ENCODE measurements at places on chromosomes 5 and 9. TPM values are rescaled to one million over a fixed set of nuclear protein-coding genes. Genes with fewer than 3 reads are reported as not detected.

The RASEF gene
- total RNA-seq = 26.7 TPM

The SOHLH1 gene
- not detected for total RNA-seq

The CDX1 gene
- total RNA-seq = 0.52 TPM

The BTNL3 gene
- total RNA-seq = not detected

The ADCY2 gene
- 0.34 TPM for total RNA-seq

- no peak overlapping the region for H3K27ac ChIP-seq
- DNase-seq = peak; percentile 40
- H3K36me3 ChIP-seq = no peaks in the 10 kb centered on the region
- H3K4me3 ChIP-seq = no peak overlapping the region
- no peaks in the 10 kb centered on the region for H3K4me1 ChIP-seq
Measured at GRCh38 chr5:160685695-160686094, 166.3 kb downstream of the ATP10B start.

DNA sequence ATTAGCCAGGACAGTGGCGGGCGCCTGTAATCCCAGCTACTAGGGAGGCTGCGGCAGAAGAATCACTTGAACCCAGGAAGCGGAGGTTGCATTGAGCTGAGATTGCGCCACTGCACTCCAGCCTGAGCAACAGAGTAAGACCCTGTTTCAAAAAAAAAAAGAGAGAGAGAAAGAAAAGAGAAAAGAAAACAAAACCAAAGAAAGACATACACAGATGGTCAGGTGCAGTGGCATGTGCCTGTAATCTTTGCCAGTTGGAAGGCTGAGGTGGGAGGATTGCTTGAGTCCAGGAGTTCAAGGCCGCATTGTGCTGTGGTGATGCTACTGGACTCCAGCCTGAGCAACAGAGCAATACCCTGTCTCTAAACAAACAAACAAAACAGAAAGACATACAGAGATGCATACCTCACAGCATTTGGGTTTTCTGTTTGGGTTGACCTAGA lies 10.0 kb upstream of the PSAT1 start:
- H3K27ac ChIP-seq = no peak overlapping the region
- peaks cover 5% of the 10 kb centered on the region for H3K27me3 ChIP-seq
- no peak overlapping the region for H3K4me3 ChIP-seq
- no peaks in the 10 kb centered on the region for H3K4me1 ChIP-seq
- no peaks in the 10 kb centered on the region for H3K36me3 ChIP-seq
- no peak for DNase-seq

DNA sequence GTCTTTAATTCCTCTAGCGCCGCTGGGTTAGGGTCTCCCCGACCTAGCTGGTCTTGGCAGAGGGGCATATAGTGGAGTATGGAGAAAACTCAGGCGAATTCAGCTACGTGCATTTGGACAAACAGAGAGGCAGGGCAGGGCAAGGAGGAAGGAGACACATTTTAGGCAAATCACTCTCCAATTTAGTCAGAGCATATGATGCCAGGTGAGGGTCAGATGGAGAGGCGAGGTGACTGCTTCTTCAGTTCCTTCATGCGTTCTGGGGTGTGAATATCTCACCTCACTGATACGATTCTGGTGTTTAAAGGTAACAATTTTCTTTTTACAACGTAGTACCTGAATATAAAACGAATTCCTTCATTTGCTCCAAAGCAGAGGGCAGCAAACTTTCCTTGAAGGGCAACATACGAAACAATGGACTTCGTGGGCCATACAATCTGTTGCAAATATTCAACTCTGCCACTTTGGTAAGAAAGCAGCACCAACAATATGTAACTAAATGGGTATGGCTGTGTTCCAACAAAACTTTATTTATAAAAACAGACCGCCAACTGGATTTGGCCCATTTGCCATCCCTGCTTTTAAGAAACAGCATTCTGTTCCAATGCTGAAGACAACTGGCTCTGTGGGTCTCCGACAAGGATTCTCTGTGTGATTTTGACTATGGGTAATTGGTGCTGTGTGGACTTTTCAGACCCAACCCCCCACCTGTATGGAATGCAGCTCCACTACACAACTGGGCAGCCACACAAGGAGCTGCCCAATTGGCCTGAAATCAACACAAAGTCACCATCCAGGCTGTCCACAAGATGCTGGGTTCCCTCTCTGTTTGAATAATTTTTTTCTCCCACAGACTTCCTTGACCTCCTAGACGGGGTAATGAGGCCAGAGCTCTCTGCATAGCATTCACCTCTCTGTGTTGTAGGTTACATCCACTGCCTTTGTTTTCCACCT lies 53.8 kb downstream of the RAPGEF1 start:
- H3K36me3 ChIP-seq = no peaks in the 10 kb centered on the region
- no peaks in the 10 kb centered on the region for H3K27me3 ChIP-seq
- no peaks in the 10 kb centered on the region for H3K4me1 ChIP-seq
- DNase-seq = no peak
- peak overlapping the region; percentile 23 for H3K27ac ChIP-seq

- no peaks in the 10 kb centered on the region for H3K27me3 ChIP-seq
- DNase-seq = peak; percentile 62
- no peaks in the 10 kb centered on the region for H3K36me3 ChIP-seq
Measured at GRCh38 chr5:429453-430188, 13.4 kb upstream of the EXOC3 start.

GRCh38 chr9:17531642-17532254 lies 47.1 kb upstream of the SH3GL2 start:
- H3K4me3 ChIP-seq = no peak overlapping the region
- H3K27ac ChIP-seq = no peak overlapping the region
- H3K4me1 ChIP-seq = no peaks in the 10 kb centered on the region
- DNase-seq = peak; percentile 11
- H3K27me3 ChIP-seq = no peaks in the 10 kb centered on the region

DNA sequence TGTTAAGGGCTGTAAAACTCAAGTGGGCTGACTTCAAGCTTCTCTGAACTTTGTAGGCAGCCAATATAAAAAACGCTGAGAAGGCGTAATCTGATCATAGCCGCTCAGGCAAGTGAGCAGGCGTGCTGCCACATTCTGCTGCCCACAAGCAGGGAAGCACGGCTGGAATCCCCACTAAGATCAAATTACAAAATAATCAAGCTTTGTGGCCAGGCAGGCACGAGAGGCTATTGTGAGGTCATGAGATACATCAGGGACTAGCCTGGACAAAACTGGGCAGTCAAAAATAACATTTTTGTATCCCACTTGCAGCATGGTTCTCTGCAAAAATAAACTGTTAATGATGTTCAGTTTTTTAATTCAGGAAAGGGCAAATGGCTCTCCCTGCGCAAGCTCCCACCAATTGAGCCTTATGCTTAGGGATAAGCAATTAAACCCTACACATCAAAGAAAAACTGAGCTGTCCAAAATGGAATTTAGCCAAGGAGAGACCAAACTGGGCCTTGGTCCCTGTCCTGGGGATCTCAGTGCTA lies 64.0 kb downstream of the POU5F2 start:
- H3K27ac ChIP-seq = no peak overlapping the region
- DNase-seq = peak; percentile 41
- no peak overlapping the region for H3K4me3 ChIP-seq
- H3K27me3 ChIP-seq = no peaks in the 10 kb centered on the region
- no peaks in the 10 kb centered on the region for H3K36me3 ChIP-seq

GRCh38 chr9:121717141-121717991 lies 65.9 kb downstream of the DAB2IP start:
- no peaks in the 10 kb centered on the region for H3K36me3 ChIP-seq
- H3K4me3 ChIP-seq = no peak overlapping the region
- DNase-seq = no peak
- no peaks in the 10 kb centered on the region for H3K27me3 ChIP-seq
- H3K4me1 ChIP-seq = peaks cover 26% of the 10 kb centered on the region
- H3K27ac ChIP-seq = no peak overlapping the region
